ENCODE measurements at places on chromosomes 6 and 20. TPM values are rescaled to one million over a fixed set of nuclear protein-coding genes. Genes with fewer than 3 reads are reported as not detected.

The SCGN gene
- total RNA-seq = not detected

The ARFGAP1 gene
- 103 TPM for total RNA-seq

The EEF1A2 gene
- total RNA-seq = 3.9 TPM

The DLL1 gene
- under 0.01 TPM for total RNA-seq

The BTN2A1 gene
- total RNA-seq = 14.9 TPM

The COX4I2 gene
- not detected for total RNA-seq

The AK9 gene
- 6.5 TPM for total RNA-seq

The AP5S1 gene
- total RNA-seq = 14.8 TPM

The LRFN2 gene
- not detected for total RNA-seq

The FAM217A gene
- total RNA-seq = not detected
